Spleen (tissue), 13 donors: ENCODE measurements at places on chromosomes 3 and 15. TPM values are rescaled to one million over a fixed set of nuclear protein-coding genes. Genes with fewer than 3 reads are reported as not detected.

- no peak for DNase-seq
Measured at GRCh38 chr3:135788146-135788545, 177.4 kb upstream of the PPP2R3A start.

DNA sequence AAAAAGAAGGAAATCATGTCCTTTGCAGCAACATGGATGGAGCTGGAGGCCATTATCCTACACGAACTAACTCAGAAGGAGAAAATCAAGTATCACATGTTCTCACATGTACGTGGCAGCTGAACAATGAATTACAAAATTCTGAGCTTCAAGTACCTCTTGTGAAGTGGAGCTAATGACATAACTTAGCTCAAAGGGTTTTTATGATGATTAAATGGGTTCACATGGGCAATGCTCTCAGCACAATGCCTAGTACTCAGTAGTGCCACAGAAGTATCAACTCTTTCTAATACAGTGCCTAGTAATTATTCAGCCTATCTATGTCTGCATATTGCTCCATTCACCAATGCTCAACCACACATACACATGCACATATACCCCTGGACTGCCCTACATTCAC is 407.5 kb upstream of the WNT5A start:
- DNase-seq = no peak

DNA sequence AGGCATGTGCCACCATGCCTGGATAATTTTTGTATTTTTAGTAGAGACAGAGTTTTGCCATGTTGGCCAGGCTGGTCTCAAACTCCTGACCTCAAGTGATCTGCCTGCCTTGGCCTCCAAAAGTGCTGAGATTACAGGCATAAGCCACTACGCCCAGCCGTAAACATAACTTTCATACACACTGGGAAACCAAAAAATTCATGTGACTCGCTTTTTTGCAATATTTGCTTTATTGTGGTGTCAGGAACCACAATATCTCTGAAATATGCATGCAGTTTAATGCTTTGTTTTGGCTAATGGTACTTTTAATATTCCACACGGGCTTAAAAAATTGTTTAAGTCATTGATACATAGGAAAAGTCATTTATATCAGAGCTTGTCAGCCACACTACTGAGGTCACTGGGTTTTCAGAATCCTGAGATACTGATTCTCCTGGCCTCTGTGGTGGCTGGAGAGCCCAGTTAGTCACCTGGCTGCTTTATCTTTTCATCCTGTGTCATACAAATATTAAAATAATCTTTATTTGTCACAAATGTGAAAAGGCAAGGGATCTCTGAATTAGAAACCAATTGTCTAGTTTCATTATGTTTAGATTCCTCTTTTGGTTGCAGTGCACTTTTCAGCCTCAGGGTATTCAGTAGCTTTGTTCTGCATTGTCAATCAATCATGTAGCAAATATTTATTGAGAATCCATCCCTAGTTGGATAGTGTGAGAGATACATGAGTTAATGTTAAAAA is 10.0 kb downstream of the TMEM62 start:
- no peak for DNase-seq

- DNase-seq = no peak
Measured at GRCh38 chr3:114799816-114800215, 347.3 kb downstream of the ZBTB20 start.

DNA sequence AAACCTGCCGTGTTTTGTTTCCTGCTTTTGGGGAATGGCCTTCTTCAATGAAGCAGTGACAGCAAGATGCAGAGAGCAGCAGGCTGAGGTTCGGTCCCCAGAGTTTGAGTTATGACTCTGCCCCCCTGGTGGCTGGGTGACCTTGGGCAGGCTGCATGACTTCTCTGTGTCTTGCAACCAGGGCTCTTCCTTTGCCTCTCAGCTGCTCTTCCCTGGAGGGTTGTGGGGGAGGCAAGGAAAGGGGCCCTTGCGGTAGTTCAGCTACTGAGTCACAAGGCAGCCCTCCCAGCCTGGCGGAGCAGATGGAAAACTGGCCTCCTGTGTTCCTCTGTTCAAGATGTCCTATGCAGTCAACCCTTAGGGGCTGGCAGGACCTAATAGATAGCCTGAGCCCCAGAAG is 17.1 kb downstream of the CTXND1 start:
- DNase-seq = no peak

ADAMTS17 gene
- total RNA-seq = 8.5 TPM
